Activated CD4-positive, alpha-beta T cell treated with anti-CD3 and anti-CD28 coated beads, Interleukin-2, amount 10 ng/mL, durations not matched to agents 7 days and 5 days (primary cell): ENCODE measurements at places on chromosomes 16 and 17.

- no peak overlapping the region for H3K4me3 ChIP-seq
- DNase-seq: no peak
- no peaks in the 10 kb centered on the region for H3K27me3 ChIP-seq
- H3K4me1 ChIP-seq: peaks cover 48% of the 10 kb centered on the region
Observed at GRCh38 chr16:27193300-27193990, 9.9 kb upstream of the KDM8 start.

- H3K27me3 ChIP-seq: peaks cover 10% of the 10 kb centered on the region
- H3K27ac ChIP-seq: no peak overlapping the region
- no peaks in the 10 kb centered on the region for H3K4me1 ChIP-seq
- no peaks in the 10 kb centered on the region for H3K36me3 ChIP-seq
- H3K4me3 ChIP-seq: no peak overlapping the region
Observed at GRCh38 chr16:77539421-77540034, 104.7 kb upstream of the ADAMTS18 start.

GRCh38 chr17:74770498-74771318 is 5.4 kb downstream of the NAT9 start:
- peaks cover 61% of the 10 kb centered on the region for H3K36me3 ChIP-seq
- DNase-seq: peak; percentile 74
- H3K4me3 ChIP-seq: no peak overlapping the region

DNA sequence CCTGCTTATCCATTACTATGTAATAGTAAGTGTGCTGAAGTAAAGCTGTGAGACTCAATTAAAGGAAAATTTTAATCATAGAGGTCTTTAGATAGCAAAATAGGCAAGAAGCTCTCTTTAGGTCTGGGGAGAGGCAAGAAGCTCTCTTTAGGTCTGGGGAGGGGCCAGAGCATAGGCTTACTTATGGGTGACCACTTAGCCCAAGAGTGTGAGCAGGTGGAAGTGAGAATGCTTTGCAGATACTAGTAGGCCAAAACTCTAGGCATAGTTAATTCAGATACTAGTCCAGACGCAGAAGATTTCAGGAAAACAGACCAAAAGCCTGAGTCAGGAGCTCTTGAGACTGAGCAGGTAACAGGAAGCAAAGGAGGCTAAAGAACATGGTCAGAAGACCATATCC is 49.6 kb downstream of the GLG1 start:
- no peaks in the 10 kb centered on the region for H3K27me3 ChIP-seq
- peaks cover 7% of the 10 kb centered on the region for H3K36me3 ChIP-seq
- no peak overlapping the region for H3K4me3 ChIP-seq
- no peak for DNase-seq

DNA sequence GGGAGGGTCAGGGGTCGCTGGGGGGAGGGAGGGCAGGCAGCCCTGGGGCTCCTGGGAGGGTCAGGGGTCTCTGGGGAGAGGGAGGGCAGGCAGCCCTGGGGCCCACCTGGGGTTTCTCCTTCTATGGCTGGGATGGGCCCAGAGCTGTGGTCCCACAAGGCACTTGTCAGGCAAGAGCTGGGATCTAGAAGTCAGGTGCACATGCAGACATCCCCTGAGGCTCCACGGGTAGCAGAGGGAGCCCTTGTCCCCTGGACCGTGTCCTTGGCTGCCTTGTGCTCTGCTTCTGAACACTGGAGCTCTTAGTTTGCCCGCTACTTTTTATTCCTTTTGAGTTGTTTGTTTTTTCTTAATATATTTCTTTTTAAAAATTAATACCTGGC is 1.8 kb downstream of the TUBB3 start:
- no peak for DNase-seq
- no peaks in the 10 kb centered on the region for H3K36me3 ChIP-seq
- peaks cover 43% of the 10 kb centered on the region for H3K27me3 ChIP-seq
